ENCODE measurements at places on chromosomes 6 and 20.

DNA sequence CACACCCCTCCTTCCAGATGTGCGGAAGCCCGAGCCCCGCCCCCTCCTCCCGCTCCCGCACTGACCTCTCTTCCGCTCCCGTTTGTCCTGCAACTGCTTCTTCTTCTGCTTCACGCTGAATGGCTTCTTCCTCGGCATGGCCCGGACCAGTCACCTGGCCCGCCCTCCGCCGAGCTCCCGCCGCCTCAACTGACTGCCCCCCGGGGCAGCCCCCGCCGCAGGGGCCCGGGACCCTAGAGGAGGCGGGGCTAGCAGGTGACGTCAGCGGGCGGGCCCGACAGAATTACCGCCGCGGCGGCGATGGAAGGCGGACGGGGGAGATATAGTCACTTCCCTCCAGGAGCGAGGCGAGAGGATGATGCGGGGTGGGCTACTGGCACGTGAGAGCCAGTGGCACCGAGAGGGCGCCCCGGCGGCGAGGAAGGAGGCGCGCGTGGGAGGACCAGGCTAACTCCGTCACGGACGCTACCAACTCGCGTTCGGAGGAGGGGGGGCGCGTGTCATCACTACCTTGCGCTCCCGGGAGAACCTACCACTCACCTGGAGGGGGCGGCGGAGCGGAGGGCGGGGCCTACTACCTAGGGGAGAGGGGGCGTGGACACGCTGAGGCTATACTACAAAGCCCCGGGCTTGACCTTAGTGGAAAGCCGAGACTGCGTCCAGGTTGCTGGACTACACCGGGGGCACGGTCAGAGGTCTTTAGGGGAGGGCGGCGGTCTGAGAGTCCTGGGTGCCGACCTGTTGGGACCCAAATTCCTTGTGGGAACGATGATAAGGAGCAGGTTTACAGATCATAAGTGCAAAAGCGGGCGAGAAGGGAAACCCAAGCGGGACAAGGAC lies at the start of gene GNL1:
GNL1 (minus strand) TSS at position 424 of the 840 bp plus-strand sequence; CDS start at position 138, 286 bp downstream.
- peak; percentile 97 for DNase-seq

DNA sequence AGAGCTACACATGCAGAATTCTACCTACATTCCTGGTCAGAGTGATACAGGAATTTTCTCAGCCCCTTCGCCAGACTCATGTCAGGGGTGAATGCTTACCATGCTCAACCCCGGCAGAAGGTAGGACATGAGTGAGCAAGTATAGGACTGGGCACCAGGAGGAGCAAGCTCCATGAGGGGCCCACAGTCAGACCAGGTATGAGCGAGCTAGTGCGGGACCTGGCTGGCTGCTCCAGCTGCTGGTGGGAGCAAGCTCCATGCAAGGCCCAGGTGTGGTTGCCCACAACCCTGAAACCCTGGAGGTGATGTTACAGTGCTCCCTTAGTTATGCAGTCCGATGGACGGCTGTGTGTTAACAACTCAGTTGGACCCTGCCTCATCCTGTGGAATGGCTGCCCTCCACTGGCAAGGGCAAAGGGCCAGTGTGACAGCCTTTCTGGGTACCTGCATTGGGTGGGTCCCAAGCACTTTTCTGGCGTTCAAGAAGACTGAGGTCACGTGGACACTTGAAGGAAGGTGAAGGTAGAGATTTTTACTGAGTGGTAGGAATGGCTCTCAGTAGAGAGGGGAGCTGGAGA lies 503.5 kb upstream of the CITED2 start:
- DNase-seq, result no peak

DNA sequence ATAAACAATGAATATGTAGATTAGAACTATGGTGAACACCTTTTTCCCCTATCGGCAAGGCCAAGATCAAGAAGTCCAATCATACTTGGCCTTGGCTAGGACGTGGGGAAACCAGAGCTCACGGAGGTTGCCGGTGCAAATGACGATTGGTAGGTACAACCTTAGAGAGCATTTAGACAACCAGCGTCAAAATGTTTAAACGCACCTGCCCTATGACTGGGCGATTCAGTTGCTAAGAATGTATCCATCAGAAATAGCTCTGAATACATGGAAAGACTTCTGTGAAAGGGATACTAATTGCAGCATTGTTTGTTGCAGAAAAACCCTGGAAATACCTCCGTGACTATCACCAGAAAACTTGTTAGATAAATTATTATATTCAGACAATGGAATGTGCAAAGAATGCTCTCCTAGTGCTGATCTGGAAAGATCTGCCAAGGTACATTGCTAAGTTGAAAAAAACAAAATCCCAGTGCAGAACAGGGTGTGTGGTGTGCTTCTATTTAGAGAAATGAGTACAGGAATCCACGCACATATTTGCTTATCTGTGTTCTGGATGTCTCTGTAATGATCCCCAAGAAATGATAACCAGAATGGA lies 48.0 kb upstream of the PTPN1 start:
- DNase-seq, result no peak

- DNase-seq, result no peak
These were observed 4.0 kb upstream of the TUBB2B start for GRCh38 chr6:3231247-3232016.

GRCh38 chr6:83308833-83309232 lies 115.7 kb downstream of the RWDD2A start:
- DNase-seq, result no peak

DNA sequence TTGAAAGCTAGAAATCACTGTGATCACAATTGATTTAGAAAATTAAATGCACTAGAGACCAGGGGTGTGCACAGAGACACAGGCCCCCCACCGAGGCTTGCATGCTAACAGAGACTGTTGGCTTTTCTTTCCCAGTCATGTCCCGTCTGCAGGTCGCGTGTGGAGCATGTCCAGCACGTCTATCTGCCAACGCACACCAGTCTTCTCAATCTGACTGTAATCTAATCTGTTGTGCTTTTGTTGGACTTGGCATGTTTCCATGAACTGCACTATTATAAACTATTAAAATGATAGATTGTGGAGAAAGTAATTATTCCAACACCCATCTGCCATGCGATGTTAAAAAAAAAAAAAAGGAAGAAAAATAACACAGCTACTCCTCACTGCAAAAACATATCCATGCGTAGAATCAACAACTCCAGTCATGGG lies 17.7 kb downstream of the MYLIP start:
- no peak for DNase-seq

- no peak for DNase-seq
These were observed 43.6 kb downstream of the REPS1 start for GRCh38 chr6:138944412-138944811.

DNA sequence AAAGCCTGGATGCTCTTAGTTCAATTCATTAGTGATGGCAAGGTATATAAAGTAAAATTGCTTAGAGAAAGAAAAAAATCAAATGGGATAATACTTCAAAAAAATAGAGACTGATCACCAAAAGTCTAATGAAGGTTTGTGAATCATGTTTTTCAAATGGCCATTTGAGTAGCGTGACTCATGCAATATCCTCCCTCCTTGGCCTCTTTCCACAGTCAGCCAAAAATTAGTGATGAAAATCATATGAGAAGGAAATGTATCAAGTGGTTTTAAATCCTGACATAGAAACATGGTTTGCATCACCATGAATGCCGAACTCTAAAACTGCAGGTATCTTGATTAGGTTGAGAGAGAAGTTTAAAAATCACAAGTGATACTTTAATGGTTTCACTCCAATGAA lies 1.2 kb upstream of the COL19A1 start:
- no peak for DNase-seq

GRCh38 chr6:150883521-150883920 lies 18.0 kb downstream of the MTHFD1L start:
- no peak for DNase-seq

GRCh38 chr6:26311385-26312095 lies 53.5 kb upstream of the BTN3A2 start:
- DNase-seq, result peak; percentile 88

GRCh38 chr6:68196645-68197044 lies 438.4 kb upstream of the ADGRB3 start:
- DNase-seq, result no peak

- DNase-seq, result no peak
These were observed 270.8 kb downstream of the SMOC2 start for GRCh38 chr6:168711666-168712300.

DNA sequence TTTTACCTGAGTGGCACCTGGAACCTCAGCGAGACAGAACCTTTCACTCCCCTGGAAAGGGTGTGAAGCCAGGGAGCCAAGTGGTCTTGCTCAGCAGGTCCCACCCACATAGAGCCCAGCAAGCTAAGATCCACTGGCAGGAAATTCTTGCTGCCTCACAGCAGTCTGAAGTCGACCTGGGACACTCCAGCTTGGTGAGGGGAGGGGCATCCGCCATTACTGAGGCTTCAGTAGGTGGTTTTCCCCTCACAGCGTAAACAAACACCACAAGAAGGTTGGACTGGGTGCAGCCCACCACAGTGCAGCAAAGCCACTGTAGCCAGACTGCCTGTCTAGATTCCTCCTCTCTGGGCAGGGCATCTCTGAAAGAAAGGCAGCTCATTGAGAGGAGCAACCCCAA lies 134.7 kb upstream of the RSPO3 start:
- DNase-seq, result no peak

- DNase-seq, result peak; percentile 68
These were observed 119.8 kb downstream of the BTBD3 start for GRCh38 chr20:12037521-12037920.

DNA sequence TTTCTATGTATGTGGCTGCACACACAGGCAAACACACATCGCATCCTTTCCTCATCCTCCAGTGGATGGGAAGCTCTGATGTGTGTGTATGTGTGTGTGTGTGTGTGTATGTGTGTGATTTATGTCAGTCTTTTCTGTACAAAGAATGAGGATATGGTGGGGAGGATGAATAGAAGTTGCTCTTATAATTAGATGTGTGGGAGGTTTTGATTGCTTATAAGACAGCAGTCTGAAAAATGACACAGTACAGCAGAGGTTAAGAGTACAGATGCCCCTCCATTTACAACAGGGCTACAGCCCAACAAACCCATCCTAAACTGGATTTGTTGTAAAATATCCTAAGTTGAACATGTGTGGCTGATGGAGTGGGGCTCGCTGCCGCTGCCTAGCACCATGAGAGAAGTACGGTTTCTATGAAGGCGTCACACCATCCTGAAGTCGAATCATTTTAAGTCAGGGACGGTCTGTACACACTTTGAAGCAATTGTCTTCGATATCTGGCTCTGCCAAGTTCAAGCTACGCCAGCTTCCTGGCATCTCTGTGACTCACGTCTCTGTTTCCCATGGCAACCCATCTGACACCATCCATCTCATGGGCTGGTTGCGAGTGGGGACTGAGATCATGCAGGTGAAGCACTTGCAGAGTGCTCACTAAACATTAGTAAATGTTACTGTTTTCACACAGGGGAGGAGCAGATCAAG lies 252.6 kb downstream of the MYLK4 start:
- DNase-seq, result no peak

DNA sequence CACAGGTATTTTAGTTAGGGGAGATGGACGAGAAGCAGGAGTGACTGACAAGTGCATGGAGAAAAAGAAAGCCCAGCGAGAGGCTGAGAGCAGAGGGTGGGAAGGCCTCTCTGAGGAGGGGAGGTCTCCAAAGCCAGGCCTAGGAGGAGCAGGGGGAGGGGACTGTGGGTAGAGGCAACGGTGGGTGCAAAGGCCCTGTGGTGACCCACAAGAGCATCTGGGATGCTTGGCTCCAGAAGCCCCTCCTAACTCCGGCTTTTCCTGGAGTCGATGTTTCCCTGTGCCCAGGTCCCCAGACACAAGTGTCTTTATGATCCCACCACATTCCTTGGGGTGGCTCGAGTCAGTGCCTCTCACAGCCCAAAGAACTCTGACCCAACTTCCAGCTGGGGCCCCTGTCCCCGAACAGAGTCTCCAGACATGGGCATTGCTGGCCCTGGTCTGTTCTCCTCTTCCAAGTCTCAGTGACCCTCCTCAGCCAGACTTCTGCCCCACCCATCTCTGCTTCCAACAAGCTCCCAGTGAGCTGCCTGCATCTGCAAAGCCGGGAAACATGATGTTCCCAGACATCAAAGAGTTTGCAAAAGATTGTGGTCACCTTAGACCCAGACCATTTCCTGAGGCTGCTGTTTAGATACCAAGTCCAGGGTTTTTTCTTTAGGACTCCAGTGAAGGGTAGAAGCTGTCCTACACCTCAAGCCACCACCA lies 11.1 kb upstream of the BMP7 start:
- DNase-seq, result no peak

DNA sequence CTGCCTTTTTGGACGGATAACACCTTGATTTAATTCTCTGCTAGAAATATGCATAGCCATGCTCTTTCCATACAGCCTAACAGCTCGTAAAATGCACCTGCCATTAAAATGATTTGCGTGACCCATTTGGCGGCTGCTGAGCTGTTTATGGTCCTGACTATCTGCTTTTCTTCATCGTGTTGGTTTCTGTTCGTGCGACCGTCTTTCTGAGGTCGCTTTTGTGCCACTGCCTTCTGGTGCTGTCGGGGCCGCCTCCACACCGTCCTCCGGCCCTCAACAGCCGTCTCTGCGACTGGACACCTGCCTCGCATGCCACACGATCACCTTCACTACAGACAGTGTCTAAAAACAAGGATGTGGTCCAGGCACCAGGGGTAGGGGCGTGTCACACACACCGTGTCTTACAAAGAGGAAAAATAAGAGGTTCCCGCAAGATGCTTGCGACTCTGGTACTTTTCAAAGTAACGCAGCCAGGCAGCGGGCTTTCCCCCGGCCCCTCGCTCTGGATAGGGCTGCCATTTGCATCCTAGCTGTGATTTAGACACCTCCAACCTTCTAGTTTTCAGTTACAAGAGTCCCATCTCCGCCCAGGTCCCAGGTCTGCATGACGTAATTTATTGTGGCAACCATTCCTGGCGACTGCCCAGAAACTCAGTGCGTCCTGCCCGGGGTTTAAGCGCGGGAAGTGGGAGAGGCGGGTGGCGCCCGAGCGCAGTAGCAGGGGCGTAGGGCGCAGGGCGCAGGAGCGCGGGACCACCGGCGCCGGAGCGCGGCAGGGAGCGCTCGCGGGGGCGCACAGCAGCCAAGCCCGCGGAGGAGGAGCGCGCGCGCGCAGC lies at the start of gene STMND1:
STMND1 (plus strand) TSS at position 629 of the 836 bp plus-strand sequence. CDS start 208 bp downstream, outside the sequence.
- peak; percentile 50 for DNase-seq

GRCh38 chr6:134199848-134200606 lies 117.9 kb downstream of the SGK1 start:
- no peak for DNase-seq

- DNase-seq, result peak; percentile 99
These were observed at the start of gene SESN1 for GRCh38 chr6:109094416-109095035. SESN1 (minus strand) TSS chr6:109094846; CDS start chr6:109094073, 773 bp downstream.

GRCh38 chr20:47256668-47257236 lies 99.7 kb downstream of the ZMYND8 start:
- no peak for DNase-seq

DNA sequence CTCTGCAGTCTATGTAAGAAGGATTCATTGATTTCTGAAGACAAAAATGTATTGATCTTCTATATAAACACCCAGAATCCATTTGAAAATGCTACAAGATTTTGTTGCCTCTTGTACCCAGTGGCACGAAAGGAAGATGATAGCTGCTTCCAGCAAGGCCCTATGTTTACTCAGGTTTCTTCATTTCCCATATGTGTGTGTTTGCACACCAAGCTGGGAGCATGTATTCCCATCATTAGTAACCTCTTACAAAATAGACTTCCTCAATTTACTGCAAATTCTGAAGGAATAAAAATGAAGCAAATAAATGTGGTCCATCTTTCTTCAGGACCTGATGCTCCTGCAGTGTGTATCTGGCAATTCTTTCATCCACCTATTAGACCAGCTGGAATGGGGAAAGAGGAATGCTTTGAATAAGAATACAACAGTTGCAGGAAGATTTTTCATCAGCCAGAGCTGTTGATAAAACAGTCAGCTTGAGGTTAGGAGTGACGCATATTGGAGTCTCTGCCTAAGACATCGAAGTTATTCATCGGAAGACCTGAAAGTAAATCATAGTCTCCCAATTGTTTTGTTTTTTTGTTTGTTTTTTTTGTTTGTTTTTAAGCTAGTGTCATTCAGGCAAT lies 132.3 kb downstream of the PDE7B start:
- DNase-seq, result no peak

- no peak for DNase-seq
These were observed 18.0 kb upstream of the CLDN20 start for GRCh38 chr6:155245831-155246230.

Measured in hematopoietic multipotent progenitor cell (in vitro differentiated cells).